ENCODE measurements at places on chromosomes 4 and X.

GRCh38 chr4:8396762-8397406 lies 43.6 kb downstream of the ACOX3 start:
- DNase-seq, result no peak

DNA sequence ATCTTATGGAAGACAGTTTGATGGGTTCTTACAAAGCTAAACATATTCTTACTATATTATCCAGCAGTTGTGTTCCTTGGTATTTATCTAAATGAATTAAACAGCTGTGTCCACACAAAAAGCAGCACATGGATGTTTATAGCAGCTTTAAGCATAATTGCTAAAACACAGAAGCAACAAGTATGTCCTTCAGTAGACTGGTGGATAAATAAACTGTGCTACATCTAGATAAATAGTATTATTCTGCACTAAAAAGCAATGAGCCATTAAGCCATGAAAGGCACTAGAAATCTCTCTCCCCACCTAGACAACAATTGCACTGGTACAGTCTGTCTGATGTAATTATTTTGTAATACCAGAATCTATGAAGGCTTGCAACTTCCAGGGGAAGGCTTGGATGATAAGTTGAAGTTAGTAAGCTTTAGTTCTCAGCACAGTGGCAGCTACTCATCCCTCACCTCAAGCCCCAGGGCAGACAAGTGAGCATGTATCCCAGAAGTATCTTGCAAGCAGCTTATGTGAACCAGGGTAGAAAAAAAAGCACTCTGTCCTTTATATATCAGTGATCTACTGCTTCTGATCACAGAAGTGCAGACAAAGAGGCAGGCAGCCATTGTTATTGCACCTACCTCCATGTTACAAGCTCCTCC lies 36.9 kb downstream of the WDR17 start:
- no peak for DNase-seq

DNA sequence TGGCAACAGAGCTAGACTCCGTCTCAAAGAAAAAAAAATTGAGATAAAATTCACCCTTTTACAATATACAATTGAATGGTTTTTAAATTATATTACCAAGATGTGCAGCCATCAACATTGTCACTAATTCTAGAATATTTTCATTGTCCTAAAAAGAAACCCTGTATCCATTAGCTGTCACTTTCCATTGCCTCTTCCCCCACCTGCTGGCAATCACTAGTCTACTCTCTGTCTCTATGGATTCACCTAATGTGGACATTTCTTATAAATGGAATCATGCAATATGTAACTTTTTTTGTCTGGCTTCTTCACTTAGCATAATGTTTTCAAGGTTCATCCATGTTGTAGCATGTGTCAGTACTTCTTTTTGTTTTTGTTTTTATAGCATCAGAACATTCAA lies 20.8 kb downstream of the ABHD18 start:
- DNase-seq, result no peak

DNA sequence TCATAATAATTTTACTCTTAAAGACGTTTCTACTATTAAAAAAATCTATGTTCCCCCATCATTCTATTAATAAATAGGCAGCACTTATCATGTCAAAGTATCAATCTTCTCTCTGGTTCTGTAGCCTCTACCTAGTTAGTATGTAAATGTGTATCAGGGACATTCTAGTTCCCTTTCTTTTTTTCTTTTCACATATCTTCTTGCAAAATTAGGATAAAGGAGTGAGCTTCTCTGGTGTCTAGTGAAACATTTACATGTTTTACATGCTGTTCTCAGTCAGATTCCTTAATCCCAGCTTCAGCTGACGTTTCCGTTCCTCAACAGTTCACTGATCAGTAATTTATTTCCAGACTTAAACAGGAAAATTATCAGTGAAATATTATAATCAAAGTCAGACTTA lies 11.8 kb downstream of the PCDH10 start:
- DNase-seq, result no peak

DNA sequence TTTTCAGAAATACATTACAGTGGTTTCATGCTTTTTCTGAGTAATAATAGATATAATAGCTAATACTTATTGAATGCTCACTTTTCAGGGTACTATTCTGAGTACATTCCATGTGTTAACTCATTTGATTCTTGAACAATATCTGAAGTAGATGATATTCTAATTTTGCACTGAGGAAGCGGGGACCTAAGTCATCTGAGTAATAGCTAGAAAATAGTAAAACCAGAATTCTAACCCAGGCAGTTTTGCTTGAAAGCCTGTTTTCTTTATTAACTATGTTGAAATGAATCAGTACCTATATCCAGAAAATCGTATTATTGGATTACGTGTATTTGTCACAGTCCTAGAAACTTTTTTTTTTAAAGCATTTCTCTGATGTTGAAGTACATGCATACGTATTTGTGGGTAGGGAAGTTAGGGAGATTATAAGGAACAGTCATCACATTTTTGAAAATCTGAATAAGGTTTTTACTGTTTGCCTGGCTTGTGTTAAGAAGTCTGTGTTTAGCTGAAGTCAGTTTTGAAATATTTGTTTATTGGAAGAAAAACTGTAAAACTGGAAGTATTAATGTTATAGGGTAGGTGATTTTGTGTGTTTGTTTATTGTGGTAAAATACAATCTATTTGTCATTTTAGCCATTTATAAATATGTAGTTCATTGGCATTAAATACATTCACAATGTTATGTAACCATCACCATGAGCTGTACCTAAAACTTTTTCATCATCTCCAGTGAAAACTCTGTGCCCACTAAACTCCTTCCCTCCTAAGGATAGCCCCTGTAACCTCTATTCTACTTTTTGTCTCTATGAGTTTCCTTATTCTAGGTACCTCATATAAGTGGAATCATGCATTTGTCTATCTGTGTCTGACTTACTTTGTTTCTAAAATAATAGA lies 55.3 kb downstream of the FIP1L1 start:
- no peak for DNase-seq

DNA sequence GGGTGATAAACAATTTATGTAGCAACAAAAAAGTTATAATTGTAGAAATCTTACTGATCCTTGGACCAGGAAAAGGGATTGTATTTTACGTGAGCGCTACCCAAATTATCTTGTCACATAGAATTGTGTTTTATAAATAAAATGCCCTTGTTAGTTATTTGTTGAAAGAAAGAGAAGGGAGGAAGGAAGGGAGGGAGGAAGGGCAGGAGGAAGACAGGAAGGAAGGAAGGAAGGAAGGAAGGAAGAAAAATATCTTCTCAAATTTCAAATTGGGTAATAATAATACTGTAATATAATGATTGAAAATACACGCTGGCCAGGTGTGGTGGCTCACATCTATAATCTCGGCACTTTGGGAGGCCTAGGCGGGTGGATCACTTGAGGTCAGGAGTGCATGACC lies 206.2 kb upstream of the TLL1 start:
- DNase-seq, result no peak

- no peak for DNase-seq
These were observed 71.1 kb downstream of the HADH start for GRCh38 chr4:108060686-108061321.

DNA sequence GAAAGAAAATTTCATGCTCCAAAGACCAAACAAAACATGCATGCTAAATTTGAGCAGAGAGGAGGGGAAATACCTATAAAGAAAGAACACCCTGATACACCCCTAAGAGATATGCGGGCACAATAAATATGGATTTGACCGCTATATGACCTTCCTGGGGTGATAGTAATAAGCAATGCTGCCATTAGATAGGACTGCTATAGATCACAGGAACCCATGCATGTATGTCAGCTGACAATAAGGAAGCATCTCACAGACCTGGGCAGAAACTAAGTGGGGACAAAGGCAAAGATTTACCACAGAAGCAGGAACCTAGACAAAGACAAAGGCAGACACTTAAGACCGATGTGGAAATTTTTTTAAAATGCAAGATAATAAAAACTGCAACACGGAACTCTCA lies 21.3 kb downstream of the ZNF721 start:
- DNase-seq, result no peak

- peak; percentile 37 for DNase-seq
These were observed 70.3 kb downstream of the ARL9 start for GRCh38 chr4:56575820-56576429.

- DNase-seq, result no peak
These were observed 15.5 kb downstream of the AFAP1 start for GRCh38 chr4:7924163-7924562.

DNA sequence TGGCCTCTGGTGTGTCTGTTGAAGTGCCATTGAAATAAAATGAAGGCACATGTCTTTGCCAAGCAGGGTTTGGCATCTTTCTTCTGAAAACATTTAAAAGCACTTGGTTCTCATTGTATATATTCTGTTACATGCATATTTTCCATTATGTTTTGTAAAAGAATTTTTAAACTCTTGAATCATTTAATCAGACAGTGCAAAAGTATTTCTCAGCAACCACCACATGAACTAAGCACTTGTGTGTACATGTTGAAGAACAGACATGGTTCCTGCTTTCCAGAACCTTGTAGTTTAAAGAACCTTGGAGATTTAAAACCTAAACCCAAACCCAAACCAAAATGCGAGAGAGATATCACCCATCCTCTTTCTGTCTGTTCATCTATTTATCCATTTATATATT lies 220.3 kb upstream of the GIMD1 start:
- no peak for DNase-seq

GRCh38 chr4:76943790-76944189 lies 5.8 kb upstream of the SEPTIN11 start:
- DNase-seq, result no peak

DNA sequence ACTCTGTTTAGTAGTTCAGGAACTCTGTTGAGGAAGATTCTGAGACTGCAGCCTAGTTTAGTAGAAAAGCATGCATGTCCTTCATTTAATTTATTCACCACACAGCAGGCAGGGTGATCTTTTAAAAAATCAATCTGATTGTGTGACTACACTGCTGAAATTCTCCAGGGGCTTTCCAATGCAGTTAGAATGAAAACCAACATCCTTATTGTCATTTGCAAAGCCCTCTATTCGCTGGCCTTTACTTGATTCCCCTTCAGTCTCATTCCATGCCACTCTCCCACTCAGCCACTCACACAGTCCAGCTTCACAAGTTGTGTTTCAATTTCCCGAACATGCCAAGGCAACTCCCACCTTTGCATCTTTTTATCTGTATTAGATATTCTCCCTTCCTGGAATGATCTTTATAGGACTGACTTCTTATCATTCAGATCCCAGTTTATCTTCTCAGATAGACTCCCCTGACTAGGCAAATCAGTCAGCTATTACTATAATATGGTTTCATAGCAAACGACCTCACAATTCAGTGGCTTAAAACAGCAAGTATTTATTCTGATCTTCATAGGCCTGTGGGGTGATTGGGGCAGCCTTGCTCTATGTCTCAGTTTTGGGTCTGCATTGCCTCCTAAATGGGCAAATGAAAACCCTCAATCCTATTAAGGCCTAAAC lies 21.3 kb upstream of the FTHL17 start:
- no peak for DNase-seq

DNA sequence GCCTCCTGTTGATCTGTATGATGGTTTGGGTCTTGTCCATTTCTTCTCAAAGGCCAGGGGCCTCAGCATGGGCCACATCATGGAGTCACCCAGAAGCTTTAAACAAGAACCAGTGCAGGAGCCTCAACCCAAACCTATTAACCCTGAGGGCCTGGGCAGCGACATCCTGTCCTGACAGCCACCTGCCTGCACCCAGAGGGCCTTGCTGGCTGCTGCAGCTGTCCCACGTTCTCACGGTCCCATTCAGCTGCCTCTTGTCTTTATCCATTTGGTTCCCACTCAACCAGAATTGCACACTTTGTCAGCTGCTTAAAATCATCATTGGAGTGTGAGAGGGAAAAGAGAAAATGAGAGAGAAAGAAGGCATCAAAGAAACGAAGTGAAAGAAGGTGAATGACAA lies 21.6 kb downstream of the C4orf50 start:
- DNase-seq, result no peak

GRCh38 chrX:130378024-130378669 lies 7.3 kb downstream of the GPR119 start:
- DNase-seq, result no peak

- DNase-seq, result no peak
These were observed 89.4 kb upstream of the PPP2R3B start for GRCh38 chrX:475926-476723.

DNA sequence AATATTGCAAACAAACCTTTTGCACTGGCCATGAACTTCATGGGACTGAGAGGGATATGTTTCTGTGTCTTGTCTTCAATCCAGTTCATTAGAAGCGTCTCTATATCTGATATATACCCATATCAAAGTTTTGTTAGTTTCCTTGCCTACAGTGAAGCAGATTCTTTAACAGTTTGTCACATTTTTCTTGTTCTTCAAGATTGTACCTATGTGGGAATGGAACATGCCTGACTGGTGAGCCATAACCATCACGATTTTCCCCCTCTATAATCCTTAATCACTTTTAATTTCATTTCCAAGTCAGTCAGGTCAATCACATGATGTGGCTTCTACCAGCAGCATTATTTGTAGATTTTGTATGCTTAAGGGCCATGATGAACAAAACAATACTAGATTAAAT lies 197.1 kb upstream of the PDE5A start:
- no peak for DNase-seq

All from SW 1271 (cell line).